ENCODE measurements at places on chromosomes 5 and 9. TPM values are rescaled to one million over a fixed set of nuclear protein-coding genes. Genes with fewer than 3 reads are reported as not detected.
A peak's percentile ranks its signal among the peaks of the same experiment; 100 is the strongest.

The JAKMIP2 gene
- not detected for polyA plus RNA-seq

The LVRN gene
- polyA plus RNA-seq = 0.03 TPM

The LCN15 gene
- 0.07 TPM for polyA plus RNA-seq

The PGM5 gene
- polyA plus RNA-seq = not detected

The REXO4 gene
- 31.0 TPM for polyA plus RNA-seq

The KIAA0825 gene
- 0.75 TPM for polyA plus RNA-seq

- no peak for DNase-seq
These were observed 155.3 kb downstream of the SNX18 start for GRCh38 chr5:54672871-54673270.

- peak; percentile 49 for DNase-seq
These were observed 2.1 kb upstream of the RFESD start for GRCh38 chr5:95644351-95645042.

GRCh38 chr5:139707445-139708003 is 59.4 kb downstream of the CXXC5 start:
- DNase-seq = no peak

DNA sequence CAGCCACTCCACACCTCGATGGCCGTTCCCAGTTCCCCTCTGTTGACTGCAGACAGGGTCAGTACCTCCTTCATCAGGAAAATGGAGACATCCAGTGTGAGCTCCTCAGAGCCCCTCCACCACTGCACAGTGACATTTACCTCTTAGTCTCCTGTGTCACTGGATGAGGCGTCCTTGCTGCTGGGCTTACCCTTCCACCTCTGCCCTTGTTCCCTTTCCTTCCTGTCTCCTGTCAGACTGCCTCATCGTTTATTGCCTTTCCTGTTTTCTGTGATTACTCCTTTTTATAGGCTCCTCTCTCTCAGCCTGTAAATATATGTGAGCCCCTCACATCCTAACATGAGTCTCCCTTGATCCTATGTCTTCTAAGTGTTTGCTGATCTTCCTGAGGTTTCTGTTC is 23.2 kb upstream of the SPTAN1 start:
- DNase-seq = no peak

DNA sequence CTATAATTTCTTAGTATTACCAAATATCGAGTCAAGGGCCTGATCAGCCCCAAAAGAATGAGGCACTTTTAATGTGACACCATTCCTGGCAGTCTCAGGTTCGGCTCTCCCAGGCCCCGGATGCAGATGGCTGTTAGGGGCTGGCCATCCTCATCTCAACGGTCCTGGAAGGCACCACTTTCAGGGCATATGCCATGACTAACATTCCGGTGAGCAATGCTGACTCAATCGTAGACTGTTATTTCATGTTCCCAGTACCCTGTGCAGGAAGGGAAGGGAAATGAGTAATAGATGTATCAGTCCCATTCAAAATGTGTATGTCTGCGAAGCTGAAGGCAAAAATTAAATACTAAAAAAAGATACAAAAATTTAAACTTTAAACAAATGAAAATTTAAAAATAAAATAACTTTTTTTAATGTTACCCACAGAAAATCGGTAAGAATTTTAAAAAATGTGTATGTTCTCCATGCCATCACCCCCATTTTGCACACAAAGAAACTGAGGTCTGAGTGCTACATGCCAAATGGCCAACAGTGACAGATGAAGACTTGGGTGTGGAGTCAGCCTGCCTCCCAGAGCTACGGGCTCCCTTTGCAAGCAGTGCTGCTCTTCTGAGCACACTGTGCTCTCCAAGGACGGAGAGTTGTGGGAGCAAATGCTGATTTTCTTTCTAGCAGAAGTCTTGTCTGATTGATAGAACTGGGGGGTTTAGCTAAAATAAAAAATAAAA is 79.0 kb downstream of the GLDC start:
- DNase-seq = peak; percentile 89

DNA sequence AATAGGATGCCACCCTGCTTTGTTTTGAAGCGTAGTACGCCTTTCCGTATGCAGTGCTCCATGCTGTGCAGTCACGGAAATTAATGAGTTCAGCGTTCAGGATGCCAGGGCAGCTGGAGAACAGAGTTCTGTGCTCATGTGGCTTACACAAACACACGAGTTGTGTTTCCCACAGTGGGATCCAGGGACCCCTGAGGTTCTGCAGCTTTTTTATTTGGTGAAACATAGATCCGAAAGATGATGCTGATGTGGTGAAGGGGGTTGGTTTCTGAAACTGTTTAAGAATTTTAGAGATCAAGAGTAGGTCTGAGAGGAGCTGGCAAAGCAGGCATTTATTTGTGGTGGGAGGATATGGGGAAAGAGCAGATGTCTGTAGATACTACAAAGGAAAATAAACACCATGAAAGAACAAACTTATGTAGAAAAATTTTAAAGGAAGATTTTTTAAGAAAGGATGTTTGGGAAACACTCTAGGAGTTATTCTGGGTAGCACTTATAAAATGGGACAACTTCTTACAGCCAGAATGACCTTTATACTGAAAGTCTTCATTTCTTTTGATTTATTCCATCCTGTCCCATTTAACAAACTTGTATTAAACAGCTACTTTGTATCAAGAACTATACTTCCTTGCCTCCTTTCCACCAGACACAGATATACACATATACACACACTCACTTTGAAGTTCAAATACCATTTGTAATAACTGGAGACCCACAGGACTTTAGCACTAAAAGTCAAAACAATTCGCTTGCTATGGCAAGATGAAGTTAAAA is 52.7 kb downstream of the ITGA1 start:
- DNase-seq = no peak

DNA sequence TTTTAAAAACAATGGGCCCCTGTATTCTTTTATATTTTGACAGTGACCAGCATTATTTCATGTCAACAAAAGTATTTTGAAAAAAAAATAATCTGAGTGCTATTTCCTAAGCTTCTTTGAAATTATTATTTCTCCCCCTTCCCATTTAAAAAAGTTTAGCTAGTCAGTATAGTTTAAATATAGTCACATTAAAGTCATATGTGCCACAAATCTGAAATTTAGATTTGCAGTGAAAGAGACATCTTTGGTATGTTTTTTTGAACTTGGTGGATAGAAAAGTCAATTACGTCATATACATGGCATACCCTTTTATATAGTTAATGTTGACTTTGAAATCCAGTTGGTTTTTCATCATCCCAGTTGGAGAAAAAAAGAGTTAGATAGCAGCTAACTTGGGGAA is 297.0 kb downstream of the CCDC171 start:
- no peak for DNase-seq

DNA sequence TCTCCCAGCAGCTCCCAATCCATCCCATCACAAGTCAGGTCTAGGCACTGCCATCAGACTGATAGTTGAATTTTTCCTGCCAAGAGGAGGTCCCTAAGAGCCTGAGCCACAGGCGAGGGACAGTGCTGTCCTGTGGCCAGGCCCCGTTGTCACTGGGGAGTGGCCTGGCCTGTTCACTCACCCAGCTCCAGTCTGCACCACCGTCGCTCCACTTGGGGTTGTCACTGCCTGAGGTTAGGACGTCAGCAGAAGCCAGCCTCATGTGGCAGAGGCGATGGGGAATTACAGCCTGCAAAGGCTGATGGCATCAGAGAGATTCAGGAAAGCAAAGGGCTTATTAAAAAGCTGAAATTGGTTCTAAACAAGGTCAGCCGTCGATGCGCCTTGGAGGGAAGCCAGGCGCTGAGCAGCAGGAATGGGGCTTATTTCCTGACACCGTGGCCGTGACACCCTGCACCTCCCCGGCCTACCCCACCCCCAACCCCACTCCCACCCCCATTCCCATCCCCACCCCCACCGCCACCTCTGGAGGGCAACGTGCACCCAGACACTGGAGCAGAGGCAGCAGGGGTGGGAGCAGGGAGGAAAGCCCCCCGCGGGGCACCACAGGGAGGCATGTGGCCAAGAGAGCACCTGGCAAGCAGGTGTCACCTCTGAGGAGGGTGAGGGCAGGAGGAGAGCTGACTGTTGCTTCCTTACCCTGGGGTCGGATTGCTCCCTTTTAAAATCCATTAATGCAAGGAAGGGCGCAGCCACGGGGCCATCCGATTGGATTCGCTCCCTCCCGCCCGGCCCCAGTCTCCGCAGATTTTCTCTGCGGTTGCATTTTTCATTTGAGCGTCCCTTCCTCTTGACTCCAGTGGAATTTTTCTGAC is 3.1 kb upstream of the DBH start:
- DNase-seq = no peak
